ENCODE measurements at places on chromosomes 16 and 17. TPM values are rescaled to one million over a fixed set of nuclear protein-coding genes. Genes with fewer than 3 reads are reported as not detected.

LIG3 gene
- 52.0 TPM for total RNA-seq

PLEKHH3 gene
- 32.8 TPM for total RNA-seq

QRICH2 gene
- total RNA-seq: 2.1 TPM

- no peak for DNase-seq
Measured at GRCh38 chr17:64185101-64185500, 55.2 kb upstream of the ERN1 start.

DNA sequence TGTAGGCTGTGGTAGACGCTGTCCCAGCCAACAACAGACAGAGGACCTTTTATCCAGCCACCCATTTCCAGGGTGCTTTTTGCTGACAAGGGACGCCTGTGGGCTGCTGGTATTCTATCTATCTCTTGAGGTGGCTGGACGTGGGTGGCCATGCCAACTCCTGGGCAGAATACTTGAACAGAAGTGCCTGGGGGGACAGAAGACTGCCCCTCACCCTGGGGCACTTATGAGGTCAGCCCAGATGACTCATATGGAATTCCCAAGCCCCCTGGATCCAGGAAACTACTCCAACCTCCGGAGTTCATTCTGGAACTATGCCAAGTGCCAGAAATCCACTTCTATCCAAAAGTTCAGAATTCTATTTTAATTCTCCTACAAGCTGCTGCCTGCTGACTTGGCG lies 61.3 kb downstream of the CDRT4 start:
- peak; percentile 37 for DNase-seq

- no peak for DNase-seq
Measured at GRCh38 chr17:19361326-19361725, 1.2 kb downstream of the B9D1 start.

All from A172 (cell line).